Cardiac septum (tissue), 1 donor: ENCODE measurements at places on chromosomes 7 and 10. TPM values are rescaled to one million over a fixed set of nuclear protein-coding genes. Genes with fewer than 3 reads are reported as not detected.

DNA sequence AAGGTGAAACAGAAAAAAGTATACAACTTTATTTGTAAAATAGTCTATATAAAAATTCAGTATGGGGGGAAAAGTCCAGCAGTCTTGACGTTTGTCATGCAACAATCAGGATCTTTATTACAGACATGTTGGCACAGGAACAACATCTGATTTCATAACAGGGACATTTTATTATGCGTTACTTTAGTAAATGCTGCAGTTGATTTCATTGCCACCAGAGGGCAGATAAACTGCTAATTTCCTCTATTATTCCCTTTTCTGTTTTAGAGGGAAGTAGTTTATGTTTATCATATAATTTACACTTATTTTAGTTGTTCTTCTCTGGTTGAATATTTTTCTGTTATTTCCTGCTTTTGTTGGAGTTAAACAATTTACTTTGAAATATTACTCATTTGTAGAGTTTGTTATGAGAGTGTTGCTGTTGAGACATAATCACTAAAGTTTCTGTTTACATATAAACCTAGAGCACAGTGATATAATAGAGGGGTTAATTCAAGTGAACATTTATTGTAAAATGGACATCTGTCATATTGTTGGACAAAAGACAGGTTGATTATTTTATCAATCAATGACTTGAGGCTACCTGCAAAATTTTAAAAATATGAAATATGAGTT lies 3.3 kb downstream of the PLXDC2 start:
- no peak for DNase-seq

- DNase-seq = no peak
Observed at GRCh38 chr7:159147246-159147645, 2.6 kb upstream of the VIPR2 start.

DNA sequence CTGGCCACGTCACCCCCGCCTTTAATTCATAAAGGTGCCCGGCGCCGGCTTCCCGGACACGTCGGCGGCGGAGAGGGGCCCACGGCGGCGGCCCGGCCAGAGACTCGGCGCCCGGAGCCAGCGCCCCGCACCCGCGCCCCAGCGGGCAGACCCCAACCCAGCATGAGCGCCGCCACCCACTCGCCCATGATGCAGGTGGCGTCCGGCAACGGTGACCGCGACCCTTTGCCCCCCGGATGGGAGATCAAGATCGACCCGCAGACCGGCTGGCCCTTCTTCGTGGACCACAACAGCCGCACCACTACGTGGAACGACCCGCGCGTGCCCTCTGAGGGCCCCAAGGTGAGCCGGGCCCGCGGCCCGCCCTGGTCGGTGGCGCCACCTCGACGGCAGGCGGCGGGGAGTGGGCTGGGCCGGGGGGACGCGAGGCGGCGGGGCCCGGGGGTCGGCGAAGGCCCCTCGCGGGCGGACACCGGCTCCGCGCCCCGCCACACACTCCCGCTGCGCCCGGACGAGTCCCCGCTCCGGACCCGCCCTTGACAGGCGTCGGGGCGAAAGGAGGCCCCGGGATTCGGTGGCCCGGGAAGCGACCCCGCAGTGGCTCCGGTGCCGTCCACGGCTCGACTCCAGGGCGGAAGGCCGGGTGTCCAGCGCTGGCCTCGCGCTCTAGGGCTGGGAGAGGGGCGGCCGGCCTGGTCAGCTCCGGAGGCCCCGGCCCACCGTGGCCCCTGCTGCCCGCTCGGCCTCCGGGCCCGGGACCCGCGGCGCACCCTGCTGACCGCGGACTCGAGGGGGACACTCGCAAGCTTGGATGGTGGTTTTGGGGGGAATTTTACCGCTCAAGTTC lies 557 bp downstream of the BAG3 start:
- DNase-seq = no peak

GRCh38 chr10:84012831-84013458 lies 126.4 kb upstream of the GHITM start:
- DNase-seq = no peak

GRCh38 chr7:87038993-87039690 lies 20.3 kb downstream of the ELAPOR2 start:
- no peak for DNase-seq

DNA sequence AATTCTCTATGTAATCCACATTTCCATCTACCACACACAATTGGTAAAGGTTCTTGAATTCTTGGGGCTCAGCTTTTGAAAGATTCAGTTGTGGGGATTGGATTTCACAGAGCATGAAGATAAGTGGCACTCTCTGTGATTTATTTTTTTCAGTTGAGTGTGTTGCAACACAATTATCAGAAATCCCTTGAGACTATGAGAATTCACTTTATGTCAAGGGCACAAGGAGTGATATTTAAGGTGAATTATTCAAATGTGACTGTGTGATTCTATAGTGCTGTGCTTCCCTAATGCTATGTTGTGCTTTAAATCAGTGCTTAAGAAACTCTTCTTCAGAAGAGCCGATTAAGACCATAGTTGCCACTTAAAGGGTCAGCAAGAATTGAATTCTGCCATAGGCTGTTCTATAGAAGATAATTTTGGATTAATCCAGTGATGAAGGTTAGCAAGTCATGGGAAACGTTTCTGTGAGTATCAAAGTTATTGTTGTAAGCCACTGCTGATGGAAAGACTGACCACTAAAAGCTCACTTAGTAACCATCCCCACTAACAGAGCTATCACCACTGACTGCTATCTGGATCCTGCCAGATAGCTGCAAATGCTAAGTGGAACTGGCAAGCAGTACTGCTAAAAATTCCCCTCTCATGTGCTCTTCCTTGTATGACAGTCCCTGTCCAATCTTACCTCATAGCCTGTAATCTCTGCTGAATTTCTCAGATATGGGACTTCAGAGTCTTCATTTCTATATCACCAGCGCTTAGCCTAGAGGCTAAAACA lies 134.0 kb upstream of the SEMA3D start:
- DNase-seq = no peak

GRCh38 chr7:107130487-107131220 lies 38.1 kb upstream of the HBP1 start:
- DNase-seq = no peak

DNA sequence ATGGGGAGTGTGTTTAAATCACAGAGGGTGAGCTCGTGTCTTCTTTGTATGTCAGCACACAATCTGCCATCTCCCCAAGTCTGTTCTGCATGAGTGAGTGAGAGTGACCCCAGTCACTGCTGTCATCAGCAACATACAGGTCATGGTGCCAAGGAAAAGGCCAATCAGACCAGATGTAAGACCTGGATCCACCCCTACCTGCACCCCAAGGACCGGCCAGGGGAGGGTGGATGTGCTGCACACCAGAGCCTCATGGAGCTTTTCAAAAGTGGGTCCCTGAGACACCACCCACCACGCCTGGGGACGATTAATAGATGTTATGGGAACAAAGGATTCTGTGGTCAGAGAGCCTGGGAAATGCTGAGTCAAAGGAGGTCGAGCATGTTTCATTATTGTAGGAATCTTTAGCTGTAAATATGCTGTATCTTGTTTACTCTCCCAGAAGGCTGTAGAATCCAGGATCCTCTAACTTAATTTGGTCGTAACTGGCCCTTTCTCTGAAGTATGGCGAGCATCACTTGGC lies 420.5 kb downstream of the RPS24 start:
- no peak for DNase-seq

DNA sequence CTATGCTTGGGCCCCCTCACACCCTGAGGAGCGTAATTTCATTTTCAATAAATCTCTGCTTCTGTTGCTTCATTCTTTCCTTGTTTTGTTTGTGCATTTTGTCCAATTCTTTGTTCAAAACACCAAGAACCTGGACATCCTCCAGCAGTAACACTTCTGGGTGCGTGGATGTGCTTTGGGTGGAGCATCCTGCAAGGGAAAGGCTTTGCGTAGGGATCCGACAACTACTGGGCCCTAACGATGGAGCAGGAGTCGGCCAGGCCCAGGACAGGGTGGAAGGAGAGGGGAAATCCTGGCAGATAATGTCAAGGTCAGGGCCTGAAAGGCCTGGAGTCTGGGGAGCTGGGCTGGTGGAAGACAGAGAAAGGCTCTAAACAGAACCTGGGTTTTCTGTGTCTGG lies 231.8 kb downstream of the ADAM12 start:
- no peak for DNase-seq

GRCh38 chr7:1027242-1028043 lies 16.9 kb upstream of the GPR146 start:
- DNase-seq = no peak

DNA sequence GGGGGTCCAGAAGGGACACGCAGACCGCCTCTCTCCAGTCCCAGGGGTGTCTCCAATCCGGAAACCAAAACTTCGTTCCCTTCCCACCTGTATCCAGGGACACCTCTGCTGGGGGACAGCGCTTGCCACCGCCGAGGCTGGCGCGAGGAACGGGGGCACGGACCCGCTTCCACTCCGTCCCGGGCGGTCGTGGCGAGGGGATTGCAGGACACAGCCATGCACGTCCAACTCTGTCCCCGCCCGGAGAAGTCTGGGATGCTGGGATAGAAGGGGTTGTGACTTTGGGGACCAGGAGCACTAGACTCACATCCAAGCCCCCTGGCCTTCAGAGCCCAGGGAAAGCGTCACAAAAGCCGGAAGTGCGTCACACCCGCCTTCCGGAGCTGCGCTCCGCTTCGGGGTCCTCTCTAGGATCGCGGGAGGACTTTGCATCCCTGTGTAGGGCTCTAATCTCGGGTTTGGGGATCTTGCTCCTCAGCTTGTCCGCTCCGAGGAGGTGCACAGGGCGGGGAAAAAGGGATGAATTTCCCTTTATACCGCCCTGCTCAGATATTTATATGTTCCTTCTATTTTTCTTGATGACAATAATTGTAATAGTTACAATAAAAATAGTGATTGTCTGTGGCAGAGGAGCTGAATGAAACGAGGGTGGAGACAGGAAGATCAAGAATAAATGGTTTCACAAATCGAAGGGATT lies at the start of gene FAM200A:
Gene FAM200A, minus strand, starts transcription at position 348 of the 697 bp plus-strand sequence. CDS start 3,707 bp downstream, outside the sequence.
- DNase-seq = peak; percentile 94

DNA sequence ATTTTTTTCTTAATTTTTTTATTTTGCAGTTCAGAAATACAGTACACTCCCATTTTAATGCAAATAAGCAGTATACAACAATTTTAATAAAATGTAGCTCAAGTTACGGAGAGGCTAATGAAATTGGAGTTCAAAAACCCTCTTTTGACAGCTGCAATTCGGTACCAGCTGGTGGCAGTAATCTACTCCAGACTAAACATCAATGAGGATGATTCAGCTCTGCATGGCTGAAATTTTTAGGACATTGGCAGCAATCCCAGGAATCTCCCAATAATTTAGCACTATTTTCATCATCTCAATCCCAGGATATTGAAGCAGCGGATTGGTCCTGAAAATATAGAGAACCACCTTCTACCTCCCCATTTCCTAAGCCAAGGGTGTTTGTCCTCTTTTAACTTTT lies 278.8 kb downstream of the CACNA2D1 start:
- no peak for DNase-seq

- no peak for DNase-seq
Observed at GRCh38 chr10:80462981-80463741, 9.1 kb downstream of the TSPAN14 start.

DNA sequence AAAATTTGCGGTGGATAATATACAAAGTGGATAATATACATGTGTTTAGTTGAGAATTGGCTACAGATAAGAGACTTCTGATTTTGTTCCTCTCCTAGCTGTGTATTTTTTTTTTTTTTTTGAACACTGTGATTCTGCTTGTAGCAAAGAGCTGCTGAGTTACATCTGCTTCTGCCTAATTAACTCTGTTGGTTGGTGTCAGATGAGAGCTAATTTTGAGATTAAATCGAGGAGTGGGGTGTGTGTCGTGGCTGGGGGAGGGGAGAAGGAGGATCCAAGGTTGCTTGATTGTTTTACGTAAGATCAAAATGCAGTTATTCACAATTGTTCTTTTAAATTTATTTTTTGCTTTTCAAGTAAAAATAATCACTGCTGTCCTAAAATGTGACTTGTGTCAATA lies 11.3 kb downstream of the KAT6B start:
- DNase-seq = no peak

- no peak for DNase-seq
Observed at GRCh38 chr7:13880789-13881188, 108.7 kb downstream of the ETV1 start.

GRCh38 chr10:131660427-131660826 lies 240.4 kb upstream of the PPP2R2D start:
- peak; percentile 31 for DNase-seq

- no peak for DNase-seq
Observed at GRCh38 chr7:24291271-24291670, 7.3 kb downstream of the NPY start.

GRCh38 chr10:5461914-5462840 lies 37.2 kb downstream of the CALML5 start:
- no peak for DNase-seq

- no peak for DNase-seq
Observed at GRCh38 chr7:17832820-17833355, 107.4 kb downstream of the SNX13 start.

GRCh38 chr7:38973760-38974159 lies 3.9 kb upstream of the POU6F2 start:
- DNase-seq = no peak

GRCh38 chr7:101677797-101678479 lies 48.8 kb upstream of the MYL10 start:
- no peak for DNase-seq

- no peak for DNase-seq
Observed at GRCh38 chr10:71795248-71795647, 21.9 kb upstream of the VSIR start.

GRCh38 chr7:139066315-139066714 lies 30.5 kb upstream of the ZC3HAV1L start:
- no peak for DNase-seq

- DNase-seq = no peak
Observed at GRCh38 chr10:15595260-15595659, 124.5 kb downstream of the ITGA8 start.

DNA sequence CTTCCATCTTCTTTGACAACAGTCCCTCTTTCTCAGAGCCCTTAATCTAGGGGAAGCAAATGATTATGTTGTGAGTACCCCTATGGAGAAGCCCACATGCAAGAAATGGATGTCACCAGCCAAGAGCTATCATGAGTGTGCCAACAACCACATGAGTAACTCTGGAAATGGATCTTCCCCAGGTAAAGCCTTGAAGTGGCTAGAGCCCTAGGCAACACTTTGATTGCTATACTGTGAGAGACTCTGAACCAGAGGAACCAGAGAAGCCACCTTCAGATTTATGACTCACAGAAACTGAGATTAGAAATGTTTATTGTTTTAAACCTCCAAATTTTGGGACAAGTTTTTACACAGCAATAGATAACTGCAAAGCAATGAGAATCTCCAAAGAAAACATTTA lies 60.9 kb upstream of the COL1A2 start:
- DNase-seq = no peak

The C7orf57 gene
- total RNA-seq = not detected

The CACNA2D1 gene
- 87.3 TPM for total RNA-seq

The SPOCK2 gene
- total RNA-seq = 7.5 TPM

The ZNF117 gene
- total RNA-seq = 6.0 TPM

The CDC14C gene
- not detected for total RNA-seq

The MRPS16 gene
- total RNA-seq = 95.5 TPM

The NEURL1 gene
- 0.54 TPM for total RNA-seq

The BLNK gene
- 0.86 TPM for total RNA-seq

The BMPER gene
- total RNA-seq = 1.9 TPM

The ENKUR gene
- total RNA-seq = not detected
